Activated T-cell treated with anti-CD3 and anti-CD28 coated beads, Interleukin-2, amount 50 U/mL, for 72 hours (primary cell): ENCODE measurements at places on chromosomes 11 and 22. TPM values are rescaled to one million over a fixed set of nuclear protein-coding genes. Genes with fewer than 3 reads are reported as not detected.

DNA sequence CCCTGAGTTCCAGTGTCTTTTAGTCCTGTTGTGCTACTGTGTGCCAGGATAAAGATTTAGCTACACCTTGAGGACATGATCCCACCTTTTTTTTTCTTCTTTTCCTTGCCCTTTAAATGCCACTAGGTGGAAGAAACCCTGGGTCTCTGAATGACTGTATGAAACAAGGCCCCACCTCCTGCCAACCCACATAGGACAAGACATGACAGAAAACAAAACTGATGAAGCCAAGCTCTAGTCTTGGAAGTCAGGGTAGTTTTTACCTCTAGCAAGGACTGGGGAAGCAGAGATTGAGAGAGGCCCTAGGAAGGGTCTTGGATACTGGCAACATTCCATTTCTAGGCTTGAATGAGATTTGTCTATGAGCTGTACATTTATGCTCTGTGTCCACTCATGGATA is 410.7 kb downstream of the MIAT start:
- no peak overlapping the region for H3K4me3 ChIP-seq
- DNase-seq, result no peak
- H3K27ac ChIP-seq, result no peak overlapping the region
- peaks cover 26% of the 10 kb centered on the region for H3K27me3 ChIP-seq
- no peaks in the 10 kb centered on the region for H3K36me3 ChIP-seq

DNA sequence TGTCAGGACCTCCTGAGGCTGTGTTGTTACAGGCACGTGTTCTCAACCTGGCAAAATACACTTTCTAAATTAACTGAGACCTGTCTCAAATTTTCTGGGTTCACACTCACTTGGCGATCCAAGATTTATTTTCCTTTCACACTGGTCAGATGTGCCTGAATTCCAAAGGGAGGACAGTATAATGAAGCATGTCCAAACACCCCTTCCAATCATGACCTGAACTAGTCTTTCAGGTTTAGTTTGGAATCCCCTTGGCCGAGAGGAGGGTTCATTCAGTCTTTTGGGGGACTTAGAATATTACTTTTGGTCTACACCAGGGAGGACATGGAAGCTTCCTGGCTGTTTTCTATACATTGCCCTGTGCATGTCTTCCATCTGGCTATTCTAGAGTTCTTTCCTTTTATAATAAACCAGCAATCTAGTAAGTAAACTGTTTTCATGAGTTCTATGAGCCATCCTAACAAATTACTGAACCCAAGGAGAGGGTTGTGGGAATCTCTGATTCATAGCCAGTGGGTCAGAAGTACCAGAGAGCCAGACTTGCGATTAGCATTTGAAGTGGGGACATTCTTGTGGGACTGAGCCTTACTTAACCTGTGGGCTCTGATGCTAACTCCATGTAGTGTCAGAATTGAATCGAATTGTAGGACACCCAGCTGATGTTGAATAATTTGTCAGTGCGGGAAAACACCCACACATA is 14.8 kb upstream of the TMEM216 start:
- H3K4me3 ChIP-seq, result no peak overlapping the region
- no peaks in the 10 kb centered on the region for H3K4me1 ChIP-seq
- peaks cover 7% of the 10 kb centered on the region for H3K36me3 ChIP-seq
- no peak overlapping the region for H3K27ac ChIP-seq

DNA sequence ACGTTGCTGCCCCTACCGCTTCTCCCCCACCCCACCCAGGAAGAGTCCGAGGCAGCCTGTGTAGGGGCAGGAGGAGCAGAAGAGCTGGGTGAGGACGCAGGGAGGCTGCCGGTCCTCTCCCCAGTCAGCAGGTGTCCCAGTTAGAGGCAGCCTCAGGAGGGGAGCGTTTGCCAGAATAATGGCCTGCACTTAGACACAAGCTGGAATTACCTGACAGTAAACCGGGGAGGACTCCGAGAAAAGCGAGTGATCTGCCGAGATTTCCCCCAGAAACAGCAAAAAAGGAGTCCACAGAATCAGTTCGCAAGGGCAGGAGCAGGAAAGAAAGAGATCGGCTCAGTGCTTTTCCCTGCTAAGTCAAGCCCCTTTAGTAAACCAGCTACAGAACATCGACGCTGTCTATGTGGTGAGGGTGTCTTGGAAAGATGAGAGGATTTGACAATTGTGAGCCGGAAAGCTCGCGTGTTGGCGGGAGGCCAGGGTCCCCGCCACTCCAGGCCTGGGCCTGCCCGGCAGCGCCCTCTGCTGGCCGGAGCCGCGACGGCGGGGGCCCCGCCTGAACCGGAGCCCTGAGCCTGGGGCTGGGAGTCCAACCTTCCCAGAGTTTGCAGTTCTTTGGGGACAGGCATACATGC is 17.7 kb upstream of the THRSP start:
- H3K4me1 ChIP-seq, result peaks cover 14% of the 10 kb centered on the region
- DNase-seq, result peak; percentile 81
- peak overlapping the region; percentile 76 for H3K4me3 ChIP-seq
- H3K36me3 ChIP-seq, result no peaks in the 10 kb centered on the region
- H3K27ac ChIP-seq, result no peak overlapping the region
- no peaks in the 10 kb centered on the region for H3K27me3 ChIP-seq

The CCDC188 gene
- total RNA-seq, result not detected

The GNG3 gene
- not detected for total RNA-seq
